ENCODE measurements at places on chromosomes 7 and 10.

DNA sequence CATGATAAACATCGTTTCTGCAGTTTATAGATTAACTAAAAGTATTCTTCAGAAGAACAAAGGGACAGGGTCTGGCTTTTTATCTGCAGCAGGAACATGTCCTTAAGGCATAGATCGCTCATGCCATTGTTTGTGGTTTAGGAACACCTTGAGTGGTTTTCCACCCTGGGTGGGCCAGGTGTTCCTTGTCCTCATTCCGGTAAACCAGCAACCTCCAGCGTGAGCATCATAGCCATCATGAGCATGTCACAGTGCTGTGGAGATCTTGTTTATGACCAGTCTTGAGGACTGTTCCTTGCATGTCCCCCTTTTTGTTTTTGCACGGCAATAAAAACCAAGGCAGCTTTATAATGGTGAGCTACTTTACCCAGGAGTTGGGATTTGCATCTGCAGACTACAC is 33.9 kb downstream of the STOX1 start:
- DNase-seq = no peak

DNA sequence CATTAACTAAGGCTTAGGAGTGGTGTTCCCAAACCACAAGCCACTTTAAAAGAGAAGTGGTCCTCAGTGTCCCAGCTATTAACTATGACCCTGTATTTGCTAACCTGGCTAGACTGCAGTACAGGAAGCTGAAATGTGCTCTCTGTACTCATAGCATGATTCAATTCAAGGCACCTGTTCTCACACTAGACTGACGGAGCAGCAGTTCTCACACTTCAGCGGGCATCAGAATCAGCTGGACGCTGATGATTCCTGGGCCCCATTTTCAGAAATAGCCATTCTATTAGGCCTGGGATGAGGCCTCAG is 24.5 kb upstream of the MSRB2 start:
- DNase-seq = no peak

- DNase-seq = no peak
Observed at GRCh38 chr10:60048091-60048501, 141.7 kb upstream of the CCDC6 start.

- DNase-seq = no peak
Observed at GRCh38 chr10:58517081-58517480, 4.4 kb downstream of the BICC1 start.

DNA sequence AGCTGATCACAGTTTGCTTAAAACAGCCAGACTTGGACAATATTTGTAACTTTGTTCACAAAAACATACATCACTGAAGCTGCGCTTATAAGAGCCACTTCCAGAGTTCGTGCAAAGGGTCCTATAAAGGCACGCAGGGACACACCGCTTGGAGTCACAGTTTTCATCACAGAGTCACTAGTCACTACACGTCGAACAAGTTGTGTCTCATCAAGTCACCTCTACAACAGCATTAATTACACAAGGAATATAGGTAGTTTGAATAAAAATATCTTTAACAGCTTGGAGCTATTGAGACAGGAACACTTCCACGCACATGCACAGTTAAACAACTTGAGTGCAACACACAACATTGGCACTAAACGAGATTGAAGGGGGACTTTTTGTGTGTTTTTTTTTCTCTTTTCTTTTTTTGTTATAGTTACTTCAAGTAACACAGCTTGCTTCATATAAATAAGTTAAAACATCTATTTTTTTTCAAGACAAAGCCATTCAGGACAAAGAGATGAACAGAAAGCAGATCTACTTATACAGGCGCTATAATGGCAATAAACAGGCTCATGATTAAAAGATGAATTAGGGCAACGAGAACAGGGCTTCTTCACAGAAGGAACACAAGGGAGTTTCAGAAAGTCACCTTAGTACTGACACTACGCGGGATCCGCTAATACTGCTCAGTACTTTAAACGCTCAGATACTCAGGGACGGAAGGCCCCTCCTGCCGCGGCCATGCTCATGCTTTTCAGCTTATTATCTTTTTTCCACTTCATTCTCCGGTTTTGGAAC is 2.2 kb downstream of the HOXA5 start:
- DNase-seq = no peak

- no peak for DNase-seq
Observed at GRCh38 chr10:10727812-10728211, 289.9 kb upstream of the CELF2 start.

DNA sequence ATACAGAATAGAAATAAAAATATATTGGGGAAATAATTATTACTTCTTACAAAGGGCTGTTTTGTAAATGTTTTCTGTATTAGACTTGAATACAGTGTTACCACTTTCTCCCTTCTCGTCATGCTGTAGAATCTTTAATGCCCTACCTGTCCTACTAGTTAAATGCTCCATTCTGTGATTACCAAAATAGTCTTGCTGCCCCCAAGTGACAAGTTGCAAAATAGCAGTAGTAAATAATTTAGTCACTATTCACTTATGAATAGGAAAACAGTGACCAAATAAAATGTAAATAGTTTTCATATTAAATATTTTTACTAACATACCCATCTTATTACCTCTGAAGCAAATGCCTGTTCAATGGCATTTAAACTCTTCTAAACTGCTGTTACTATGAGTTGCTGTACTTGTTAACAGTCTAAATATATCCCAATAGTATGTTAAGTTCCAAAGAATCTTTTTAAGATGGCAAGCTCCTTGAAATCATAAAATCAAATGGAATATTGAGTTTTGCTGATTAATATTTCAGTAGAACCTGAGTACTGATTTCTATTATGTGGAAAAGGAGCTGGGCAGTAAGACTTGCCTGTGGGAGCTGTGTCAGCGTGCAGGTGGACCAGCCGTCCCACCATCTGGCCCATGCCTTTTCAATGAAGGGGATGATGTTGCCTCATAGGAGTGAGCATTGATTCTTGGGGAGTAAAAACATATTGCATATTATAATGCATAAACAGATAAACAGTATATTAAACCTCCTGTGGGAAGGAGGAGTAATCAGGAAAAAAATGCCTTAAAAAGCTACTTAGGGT is 18.1 kb upstream of the OIT3 start:
- peak; percentile 1 for DNase-seq
